ENCODE measurements at places on chromosomes 3 and 15.

DNA sequence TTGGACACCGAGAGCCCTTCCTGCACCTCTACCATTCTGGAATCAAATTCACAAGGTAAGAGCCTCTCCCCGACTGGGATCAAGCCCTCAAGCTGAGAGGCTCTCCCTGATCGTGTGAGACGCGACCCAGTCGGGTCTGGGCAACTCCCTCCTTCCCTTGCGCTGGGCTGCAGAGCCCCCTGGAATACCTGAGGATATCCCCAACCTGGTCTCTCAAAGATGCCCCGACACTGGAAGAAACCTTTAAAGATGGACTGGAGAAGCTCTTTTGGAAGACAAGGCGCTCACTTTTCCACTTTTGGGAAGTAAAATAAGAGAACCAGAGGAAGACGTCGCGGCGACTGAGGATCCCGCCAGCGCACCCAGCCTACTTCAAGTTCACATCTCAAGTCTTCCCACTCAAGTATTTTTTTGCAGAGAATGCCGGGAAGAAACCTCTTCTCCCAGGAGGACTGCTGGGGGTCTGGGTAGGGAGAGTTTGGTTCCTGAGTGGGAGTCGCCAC lies 33.8 kb downstream of the ZIC4 start:
- DNase-seq: no peak

- DNase-seq: no peak
These were observed 5.1 kb downstream of the MIX23 start for GRCh38 chr3:122377975-122378374.

- DNase-seq: peak; percentile 77
These were observed 23.7 kb upstream of the TPRG1 start for GRCh38 chr3:189148081-189148507.

- DNase-seq: peak; percentile 87
These were observed 21.2 kb upstream of the CRBN start for GRCh38 chr3:3200632-3201212.

GRCh38 chr3:76383781-76384180 lies 598.4 kb upstream of the ZNF717 start:
- DNase-seq: no peak

DNA sequence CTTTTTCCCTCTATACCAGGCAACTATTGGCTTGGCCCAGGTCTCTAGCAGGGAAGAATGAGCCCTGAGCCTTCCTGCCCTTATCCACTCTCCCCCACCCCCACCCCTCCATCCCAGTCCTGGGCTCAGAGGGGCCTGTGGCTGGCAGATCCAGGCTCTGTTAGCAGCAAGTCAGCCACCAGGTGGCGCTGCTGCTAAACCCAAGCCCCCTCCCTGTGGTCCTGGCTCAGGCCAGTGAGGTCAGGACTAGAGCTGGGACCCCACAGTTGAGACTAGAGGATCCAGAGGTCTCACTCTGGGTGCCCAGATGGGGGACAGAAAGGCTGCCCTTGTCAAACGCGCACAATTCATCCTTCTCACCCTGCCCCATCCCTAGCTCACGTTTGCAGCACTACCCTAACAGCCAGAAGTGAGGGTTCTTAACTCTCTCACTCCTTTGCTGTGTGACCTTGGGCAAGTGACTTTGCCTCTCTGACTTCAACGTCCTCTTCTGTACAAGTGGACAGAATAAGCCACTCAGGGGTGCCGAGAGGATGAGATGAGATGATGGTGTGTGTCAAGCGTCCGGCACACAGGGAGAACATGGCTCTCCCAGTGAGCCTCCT lies 46.8 kb upstream of the SLC6A1 start:
- peak; percentile 82 for DNase-seq

DNA sequence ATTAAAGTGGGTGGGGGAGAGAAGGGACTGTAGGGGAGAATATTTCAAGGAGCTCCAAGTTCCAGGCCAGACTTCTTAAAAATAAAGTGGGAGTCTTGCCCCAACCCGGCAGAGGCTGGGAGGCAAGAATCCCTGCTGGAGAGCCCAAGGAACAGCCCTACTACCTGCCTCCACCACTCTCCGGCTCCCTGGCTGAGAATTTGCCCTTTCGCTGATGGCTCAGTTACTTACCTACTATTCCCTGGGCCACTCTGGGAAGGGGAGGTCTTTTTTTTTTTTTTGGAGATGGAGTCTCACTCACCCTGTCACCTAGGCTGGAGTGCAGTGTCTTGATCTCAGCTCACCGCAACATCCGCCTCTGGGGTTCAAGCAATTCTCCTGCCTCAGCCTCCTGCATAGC lies 15.5 kb downstream of the MYL3 start:
- DNase-seq: no peak

- no peak for DNase-seq
These were observed 7.2 kb upstream of the P2RY12 start for GRCh38 chr3:151391720-151392119.

- DNase-seq: peak; percentile 46
These were observed 14.2 kb upstream of the HOMER2 start for GRCh38 chr15:82966671-82967071.

DNA sequence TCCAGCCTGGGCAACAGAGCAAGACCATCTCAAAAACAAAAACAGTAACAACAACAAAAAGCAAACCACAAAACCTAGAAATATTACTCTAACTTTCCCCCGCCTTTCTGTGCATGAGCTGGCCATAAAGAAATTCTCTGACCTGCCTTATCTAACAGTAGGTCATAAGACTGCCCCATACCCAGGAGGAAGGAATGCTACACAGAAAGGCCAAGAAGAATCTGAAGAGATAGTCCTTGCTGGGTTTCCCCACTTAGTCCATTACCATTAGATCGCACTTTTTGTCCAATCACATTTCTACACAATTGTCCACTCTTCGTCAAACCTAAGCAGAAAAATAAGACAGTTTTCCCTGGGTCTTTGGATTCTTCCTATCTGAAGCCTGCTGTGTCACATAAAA lies 23.5 kb downstream of the CIAO2A start:
- DNase-seq: no peak

DNA sequence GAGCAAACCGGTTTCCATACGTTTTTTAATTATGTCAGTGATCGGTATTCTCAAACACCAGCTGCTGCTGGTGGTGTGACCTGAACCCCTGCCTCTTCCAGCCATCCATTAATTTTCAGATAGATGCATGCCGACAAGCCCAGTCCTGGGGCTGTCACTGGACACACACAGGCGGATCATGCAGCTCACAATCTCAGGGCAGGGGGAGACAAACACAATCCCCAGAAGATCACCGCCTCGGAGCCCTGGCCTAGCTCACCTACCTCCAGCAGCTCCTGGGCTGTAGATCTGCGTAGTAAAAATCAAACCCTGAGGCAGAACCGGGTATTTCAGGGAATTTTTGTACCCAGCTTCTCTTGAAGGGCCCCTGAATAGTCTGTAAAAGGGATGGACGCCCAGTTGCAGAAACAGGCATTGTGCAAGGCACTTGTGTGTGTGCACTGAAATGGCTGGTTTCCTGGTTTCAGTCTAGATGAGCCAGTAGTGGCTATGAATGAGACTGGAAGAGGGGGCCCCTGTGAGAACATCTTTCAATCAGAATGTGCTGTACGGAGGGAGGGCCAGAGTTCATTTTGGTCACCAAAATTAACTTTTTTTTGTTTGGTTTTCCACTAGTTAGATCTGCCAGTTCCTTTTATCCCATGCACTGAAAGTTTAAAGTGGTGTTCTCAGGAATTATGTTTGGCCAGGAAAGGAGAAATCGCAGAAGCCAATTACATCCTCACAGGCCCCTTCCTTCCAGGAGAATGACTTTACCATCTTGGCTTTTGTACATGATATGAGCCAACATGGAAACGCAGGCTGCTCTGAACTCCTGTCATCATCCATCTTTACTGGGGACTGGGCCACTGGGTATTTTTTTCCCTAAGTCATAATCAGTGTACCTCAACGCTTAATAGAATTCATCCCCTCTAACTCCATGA lies 55.0 kb upstream of the RPL32 start:
- no peak for DNase-seq

DNA sequence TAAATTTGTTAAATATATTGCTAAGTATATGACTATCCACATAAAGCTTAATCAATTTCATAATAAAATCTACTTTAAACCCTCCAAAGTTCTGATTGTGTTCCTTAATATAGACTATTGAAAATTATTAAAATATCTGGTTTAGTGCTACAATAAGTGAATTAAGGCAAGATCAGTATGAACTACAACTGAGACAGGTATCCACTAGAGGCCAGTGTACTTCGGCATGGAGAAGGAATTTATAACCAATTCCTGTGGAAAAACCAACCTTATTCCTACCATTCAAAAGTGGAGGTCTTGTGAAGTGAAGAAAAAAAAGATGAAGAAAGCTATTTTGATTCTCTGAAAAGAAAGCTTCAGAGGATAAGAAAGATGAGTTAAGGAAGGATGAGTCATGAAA lies 237.7 kb downstream of the SUCLG2 start:
- no peak for DNase-seq

DNA sequence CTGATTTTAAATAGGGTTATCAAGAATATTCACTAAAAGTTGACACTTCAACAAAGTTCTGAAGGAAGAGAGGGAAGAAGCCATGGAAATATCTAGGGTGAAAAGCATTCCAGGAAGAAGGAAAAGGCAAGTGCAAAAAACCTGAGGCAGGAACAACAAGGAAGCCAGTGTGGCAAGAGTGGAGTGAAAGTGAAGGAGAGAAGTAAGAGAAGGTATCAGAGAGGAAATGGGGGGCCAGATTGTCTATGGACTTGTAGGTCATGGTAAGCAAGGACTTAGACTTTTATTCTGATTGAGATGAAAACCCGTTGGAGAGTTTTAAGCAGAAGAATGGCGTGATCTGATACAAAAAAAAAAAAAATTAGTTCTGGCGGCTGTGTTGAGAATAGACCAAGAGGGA lies 18.5 kb upstream of the ZNF609 start:
- no peak for DNase-seq

DNA sequence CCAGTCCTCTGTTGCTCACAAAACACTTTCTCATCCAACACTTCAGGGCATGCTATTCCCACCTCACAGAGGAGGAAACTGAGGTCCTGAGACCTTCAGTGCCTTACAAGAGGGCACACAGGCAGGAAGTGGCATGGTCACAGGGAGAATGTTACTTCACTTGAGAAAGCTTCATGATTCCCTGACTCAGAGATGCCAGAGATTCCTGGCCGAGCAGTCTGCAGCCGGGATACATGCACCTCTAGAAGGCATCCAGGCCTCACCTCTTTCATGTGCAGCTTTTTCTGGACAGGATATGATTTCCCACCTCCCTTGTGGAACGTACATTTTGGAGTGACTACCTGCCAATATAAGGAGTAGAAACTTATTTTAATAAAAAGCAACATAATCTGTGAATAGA lies 2.8 kb upstream of the SST start:
- DNase-seq: no peak

DNA sequence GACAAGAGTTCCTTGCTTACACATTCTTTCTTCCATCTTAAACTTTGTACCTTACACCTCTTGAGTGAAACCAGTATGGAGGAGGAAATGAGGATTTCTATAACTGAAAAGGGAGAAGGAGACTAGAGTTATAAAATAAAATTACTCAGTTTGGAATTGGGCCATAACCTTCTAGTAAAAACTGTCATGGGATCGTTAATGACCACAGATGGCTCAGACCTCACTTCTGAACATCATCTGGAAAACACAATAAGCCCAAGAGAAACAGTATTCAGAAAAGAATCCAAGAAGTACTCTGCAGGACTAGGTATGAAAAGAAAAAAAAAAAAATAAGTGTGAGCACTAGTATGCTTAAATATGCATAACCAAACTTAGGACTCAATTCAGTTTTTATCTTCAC lies 12.1 kb downstream of the GAP43 start:
- no peak for DNase-seq

GRCh38 chr3:42256135-42256819 lies 9.7 kb downstream of the CCK start:
- DNase-seq: no peak

DNA sequence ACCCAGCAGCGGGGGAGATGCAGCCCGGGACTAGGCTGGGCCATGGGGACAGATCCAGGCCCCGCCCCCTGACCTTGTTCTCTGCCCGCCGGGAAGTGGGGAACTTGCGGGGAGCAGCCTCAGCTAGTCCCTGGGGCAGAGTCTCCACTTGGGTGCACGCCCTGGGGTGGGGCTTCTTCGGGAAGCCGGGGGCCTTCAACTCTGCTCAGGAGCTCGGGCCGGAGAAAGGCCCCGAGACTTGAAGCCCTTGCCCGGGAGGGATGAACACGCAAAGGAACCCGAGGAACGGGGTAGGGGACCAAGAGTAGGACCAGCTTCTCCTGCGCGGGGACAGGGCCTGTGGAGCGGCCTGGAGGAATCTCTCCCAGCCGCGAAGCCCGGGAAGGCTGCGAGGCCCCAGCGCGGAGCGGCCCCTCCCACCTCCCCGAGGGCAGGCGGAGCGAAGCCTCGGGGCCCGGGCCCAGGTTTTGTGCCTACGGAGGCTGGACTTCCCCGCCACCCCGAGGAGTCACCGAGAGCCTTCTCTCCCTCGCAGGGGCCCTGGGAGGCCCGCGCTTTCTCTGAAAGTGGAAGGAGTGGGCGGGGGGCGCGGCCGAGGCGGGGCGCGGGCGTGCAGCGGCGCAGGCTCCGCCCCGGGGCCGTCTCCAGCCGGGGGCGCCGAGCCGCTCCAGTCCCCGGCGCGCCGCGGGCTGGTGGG lies at the start of gene ITPKA:
Gene ITPKA, plus strand, starts transcription at position 670 of the 697 bp plus-strand sequence. CDS start 54 bp downstream, outside the sequence.
- DNase-seq: peak; percentile 59

GRCh38 chr3:139325551-139325950 lies 18.3 kb upstream of the MRPS22 start:
- no peak for DNase-seq

GRCh38 chr3:55894605-55895004 lies 407.5 kb upstream of the WNT5A start:
- DNase-seq: no peak

GRCh38 chr3:49469037-49469935 lies 781 bp upstream of the DAG1 start:
- no peak for DNase-seq

DNA sequence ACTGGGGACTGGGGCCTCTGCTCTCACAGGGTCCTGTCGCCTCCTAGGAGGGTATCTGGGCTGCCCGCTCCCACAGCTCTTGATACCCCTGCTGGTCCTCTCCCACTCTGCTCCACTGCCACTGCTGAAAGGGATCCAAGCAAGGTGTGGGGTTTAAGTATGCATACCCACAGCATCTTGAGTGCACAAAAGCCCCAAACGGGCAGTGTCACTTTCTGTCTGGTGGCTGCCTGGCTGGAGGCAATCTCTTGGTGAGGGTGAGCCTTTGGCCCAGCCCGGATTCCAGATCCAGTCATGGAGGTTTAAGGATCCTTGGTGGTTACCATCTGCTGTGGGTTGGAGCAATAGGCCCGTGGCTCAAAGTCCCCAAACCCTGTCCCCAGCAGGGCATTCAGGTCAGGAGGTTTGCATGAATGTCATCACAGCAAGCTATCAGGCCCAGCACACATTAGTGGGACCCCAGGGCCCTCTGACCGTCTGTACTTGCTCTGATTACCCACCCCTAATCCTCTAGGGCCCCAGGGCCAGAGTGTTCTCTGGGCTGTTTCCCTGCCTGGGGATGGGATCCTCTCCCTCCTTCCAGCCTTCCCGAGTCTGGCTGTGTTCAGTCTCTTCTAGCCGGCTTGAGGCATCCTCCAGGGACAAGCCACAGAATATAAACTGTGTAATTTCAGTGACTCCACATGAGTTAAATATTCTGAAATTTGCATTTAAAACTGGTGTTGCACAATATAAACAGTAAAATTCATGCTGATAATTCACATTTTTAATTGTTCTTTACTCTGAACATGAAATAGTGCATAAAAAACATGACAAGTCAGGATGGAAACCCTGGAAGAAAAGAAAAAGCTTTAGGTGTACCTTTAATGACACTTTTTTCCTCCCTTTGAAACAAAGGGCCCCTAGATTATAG lies 4.9 kb upstream of the TJP1 start:
- DNase-seq: no peak

GRCh38 chr3:48411606-48412374 lies 18.1 kb downstream of the PLXNB1 start:
- no peak for DNase-seq
